Activated T-cell treated with anti-CD3 and anti-CD28 coated beads for 48 hours (primary cell): ENCODE measurements at places on chromosomes 2 and 18.

DNA sequence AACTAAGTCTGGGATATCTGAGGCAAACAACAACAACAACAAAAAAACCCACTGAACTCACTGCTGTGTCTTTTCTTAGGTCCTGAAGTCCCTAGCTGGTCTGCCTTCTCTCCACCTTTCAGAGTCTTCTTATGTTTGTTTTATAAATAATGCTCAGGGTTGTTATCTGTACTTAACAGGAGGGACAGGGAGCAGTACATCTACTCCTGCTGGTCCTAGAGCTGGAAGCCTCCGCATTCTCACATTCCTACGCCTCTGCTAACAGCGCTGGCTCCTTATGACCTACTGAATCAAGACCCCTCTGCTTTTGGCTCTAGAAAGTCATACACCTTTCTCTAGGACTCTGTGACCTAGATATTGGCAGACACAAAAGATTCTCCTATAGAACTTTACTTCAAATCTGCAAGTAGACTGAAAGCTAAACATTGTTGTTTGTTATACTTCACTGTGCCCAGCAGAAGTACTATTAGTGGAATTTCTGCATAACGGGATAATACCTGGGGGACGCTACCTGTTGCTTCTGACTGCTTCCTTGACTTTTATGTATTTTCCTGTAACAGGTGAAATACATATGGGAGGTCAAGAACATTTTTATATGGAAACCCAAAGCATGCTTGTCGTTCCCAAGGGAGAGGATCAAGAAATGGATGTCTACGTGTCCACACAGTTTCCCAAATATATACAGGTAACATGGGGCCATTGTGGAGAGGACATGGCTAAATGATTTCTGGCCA, 48.6 kb downstream of the AOX1 start:
- DNase-seq: no peak

DNA sequence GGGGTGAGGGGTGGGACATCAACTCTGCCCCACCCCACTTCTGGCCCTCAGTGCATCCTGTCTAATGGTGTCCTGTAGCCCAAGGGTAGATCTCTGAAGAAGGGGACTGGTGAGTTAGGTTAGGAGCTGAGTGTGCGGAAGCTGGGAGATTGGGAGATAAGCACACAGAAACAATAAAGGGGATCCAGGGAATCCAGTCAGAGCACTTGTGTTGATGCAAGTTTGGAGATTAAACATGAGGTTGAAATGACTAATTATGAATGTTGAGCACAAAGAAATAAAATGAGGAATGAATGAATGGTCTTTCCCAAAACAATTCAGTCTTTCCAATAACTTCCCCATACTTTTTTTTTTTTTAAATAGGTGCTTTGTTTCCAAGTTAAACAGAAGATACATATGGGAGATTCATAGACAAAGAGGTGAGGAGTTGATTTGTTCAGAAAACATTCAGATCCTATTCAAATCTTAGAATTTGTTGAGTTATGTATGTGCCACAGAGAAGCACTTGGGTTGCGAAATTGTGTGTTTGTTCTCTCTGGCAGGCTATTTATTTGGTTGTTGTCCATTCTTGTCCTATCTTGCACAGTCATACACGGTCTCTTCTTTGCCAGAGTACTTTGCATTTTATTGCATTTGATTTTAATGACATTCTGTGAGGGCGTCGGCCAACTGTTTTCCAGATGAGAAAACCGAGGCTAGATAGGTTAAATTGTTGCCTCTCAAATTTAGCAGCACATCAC, 31.6 kb upstream of the NABP1 start:
- DNase-seq: no peak

GRCh38 chr2:23483791-23484190, 98.8 kb downstream of the KLHL29 start:
- DNase-seq: no peak

GRCh38 chr18:3911413-3911812, 461.4 kb downstream of the TGIF1 start:
- no peak for DNase-seq

DNA sequence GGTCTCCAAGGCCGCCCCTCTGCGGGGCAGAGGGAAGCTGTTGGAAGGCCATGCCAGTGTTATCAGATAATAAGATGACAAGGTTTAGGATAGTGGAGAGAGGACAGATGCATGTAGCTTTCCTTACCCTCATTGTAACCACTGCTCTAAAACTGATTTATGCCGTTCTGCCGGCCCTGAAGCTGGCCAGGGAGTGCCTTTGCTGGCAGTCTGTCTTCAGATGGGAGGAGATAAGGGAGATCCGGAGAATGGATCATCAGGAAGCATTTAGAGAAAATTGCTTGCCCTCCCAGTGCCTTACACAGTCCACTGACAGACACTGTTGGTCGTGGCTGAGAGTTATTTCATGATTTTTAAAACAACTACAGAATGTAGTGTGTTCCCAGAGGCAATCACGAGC, 35.4 kb upstream of the MYO3B start:
- no peak for DNase-seq

DNA sequence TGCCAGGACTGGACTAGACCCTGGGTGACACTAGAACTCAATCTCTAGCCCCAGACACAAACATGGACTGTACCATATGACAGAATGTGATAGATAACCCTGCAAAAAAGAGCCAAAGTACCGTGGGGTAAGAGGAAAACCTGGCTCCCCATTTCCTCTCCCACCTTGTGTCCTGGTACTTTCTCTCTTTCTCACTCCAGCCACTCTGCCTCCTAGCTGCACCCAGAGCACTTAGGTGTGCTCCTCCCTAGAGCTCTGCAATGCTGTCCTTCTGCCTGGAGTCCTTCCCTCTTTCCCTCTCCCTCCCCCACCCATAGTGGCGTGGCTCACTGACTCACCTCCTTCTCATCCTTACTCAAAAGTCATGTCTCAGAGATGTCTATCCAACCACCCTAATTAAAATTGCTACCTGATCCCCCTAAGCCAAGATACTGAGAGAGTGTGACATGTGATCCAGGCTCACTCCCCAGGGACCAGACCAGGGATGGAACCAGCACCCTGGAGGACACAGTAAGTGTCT, 171.3 kb downstream of the LOXHD1 start:
- no peak for DNase-seq

DNA sequence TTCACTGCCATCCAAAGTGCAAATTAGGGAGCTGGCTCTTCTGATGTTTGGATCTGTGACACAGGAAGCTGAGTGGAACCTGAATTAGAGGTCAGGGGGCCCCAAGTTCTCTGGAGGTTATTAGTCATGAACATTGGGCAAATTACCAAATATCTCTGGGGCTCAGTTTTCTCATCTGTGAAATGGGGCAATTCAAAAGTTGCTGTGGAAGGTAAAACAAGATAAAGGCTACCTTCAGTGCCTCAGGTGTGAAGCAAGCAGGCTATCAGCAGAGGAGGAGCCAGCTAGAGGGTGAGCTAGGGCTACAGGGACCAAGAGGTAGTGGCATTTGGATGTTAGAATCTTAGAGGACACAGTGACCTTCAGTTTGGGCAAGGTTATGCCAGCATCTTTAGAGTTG, 89.4 kb upstream of the FAM136A start:
- no peak for DNase-seq

DNA sequence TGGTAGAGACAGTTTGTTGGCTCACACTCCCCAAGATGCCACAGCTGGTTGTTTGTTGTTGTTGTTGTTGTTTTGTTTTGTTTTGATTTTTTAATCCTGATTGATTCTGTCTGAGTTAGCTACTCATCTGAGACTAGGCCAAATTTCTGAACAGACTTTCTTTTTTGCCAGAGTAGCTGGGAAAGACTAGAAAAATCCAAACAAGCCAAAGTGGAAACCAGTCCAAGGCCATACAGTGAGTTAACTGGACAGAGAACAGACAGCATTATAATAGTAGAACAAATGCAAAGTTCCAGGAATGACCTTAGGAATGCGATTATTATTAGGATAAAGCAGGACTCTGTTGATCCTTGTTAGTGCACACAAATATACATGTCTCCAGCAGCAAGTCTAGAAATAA, 43.8 kb upstream of the CYP26B1 start:
- DNase-seq: no peak

GRCh38 chr2:27003007-27003406, 29.8 kb upstream of the TMEM214 start:
- DNase-seq: no peak

DNA sequence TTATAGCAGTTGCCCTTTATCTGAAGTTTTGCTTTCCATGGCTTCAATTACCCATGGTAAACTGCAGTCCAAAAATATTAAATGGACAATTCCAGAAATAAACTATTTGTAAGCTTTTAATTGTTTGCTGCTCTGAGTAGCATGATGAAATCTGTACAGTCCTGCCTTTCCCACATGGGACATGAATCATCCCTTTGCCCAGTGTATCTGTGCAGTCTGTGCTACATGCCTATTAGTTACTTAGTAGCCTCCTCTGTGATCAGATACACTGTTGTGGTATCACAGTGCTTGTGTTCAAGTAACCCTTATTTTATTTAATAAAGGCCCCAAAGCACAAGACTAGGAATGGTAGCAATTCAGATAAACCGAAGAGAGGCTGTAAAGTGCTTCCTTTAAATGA, 810.6 kb upstream of the PIK3C3 start:
- DNase-seq: no peak

DNA sequence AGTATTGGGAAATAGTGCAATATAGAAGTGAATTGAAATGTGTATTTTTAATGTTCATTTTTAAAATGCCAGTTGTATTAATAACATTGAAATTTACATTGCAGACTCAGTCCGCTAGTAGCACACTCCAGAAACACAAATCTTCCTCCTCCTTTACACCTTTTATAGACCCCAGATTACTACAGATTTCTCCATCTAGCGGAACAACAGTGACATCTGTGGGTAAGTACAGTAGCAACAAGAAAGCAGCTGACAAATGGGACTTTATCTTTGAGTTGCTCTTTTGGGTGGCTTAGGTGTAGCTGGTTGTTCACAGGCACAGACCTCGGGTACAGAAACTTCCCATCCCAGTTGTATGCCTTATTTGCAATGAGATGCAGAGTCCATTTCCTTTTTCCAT, 118.2 kb upstream of the IL1R2 start:
- no peak for DNase-seq

DNA sequence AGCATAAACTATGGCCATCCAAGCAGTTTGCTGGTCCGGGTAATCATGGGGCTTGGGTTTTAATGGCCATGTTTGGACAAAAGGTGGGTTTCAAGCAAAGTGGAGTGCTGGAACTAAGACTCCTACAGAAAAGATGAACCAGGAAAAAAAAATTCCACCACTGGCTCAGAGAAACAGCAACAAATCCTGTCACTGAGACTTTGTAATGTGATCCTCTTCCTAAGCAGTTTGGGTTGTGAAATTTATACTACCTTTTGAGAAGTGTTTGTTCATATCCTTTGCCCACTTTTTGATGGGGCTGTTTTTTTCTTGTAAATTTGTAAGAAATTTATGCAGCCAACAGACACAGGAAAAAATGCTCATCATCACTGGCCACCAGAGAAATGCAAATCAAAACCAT, 40.2 kb downstream of the MRPL33 start:
- no peak for DNase-seq

GRCh38 chr2:78870343-78870967, 155.0 kb upstream of the REG3G start:
- DNase-seq: no peak

- no peak for DNase-seq
These were observed 65.3 kb downstream of the WDPCP start for GRCh38 chr2:63522950-63523349.

GRCh38 chr2:138554123-138554522, 52.6 kb downstream of the SPOPL start:
- no peak for DNase-seq

DNA sequence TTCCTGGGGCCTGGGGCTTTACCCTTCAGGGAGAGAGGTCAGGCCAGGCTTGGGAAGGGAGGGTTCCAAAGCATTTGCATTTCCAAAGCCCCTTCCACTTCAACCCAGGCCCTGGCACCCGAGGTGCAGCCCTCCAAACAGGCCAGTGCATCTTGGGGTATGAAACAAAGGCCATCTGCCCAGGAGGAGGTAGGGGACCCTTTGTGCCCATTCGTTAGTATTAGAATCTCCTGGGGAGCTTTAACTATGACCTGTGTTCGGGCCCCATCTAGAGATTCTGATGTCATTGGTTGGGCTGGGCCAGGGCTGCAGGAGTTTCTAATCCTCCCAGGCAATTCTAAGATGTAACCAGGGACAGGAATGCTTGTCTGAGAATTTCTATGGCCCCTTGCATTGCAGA, 73.6 kb downstream of the CIB4 start:
- no peak for DNase-seq

DNA sequence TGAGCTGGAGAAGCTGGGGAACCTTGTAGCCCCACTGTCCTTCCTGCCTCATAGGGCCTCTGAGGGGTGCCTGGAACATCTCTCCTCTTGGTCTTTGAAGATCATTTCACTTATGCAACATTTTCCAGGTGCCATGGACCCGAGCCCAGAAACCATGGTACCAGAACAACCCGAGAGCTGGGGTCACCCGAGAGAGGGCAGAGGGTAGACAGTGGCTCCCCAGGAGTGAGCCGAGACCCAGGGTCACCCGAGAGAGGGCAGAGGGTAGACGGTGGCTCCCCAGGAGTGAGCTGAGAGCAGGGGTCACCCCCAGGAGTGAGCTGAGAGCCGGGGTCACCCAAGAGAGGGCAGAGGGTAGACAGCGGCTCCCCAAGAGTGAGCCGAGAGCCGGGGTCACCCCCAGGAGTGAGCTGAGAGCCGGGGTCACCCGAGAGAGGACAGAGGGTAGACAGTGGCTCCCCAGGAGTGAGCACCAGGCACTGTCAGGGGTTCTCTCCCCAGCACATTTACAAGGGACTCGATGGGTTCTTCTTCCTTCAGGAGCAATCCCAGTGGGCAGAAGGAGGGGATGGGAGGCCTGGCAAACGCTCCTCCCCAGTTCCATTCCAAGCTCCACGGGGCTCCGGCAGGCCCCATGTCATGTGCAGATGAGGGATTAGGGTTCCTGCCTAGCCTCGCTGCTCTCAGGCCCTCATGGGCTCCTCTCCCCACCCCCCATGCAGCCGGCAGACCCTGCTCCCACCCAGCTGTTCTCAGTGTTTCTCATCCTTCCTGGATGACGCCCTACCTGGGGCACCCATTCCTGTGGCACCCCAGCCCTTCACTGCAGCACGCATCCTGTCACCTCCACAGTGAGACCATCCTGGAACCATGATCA, 163.5 kb downstream of the RTP5 start:
- no peak for DNase-seq

- no peak for DNase-seq
These were observed 848.2 kb upstream of the NRXN1 start for GRCh38 chr2:51880153-51880552.

- DNase-seq: no peak
These were observed 54.1 kb downstream of the FIGN start for GRCh38 chr2:163681745-163682144.

GRCh38 chr2:229463841-229464346, 192.8 kb upstream of the PID1 start:
- no peak for DNase-seq

DNA sequence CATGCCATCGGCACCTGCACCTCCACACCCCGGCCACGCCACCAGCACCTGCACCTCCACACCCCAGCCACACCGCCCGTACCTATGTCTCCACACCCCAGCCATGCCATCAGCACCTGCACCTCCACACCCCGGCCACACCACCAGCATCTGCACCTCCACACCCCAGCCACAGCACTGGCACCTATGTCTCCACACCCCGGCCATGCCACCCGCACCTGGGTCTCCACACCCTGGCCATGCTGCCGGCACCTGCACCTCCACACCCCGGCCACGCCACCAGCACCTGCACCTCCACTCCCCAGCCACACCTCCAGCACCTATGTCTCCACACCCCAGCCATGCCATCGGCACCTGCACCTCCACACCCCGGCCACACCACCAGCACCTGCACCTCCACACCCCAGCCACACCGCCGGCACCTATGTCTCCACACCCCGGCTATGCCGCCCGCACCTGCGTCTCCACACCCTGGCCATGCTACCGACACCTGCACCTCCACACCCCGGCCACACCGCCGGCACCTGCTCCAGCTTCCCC, 390.3 kb upstream of the MYT1L start:
- no peak for DNase-seq
